ENCODE measurements at places on chromosomes 7 and 10. TPM values are rescaled to one million over a fixed set of nuclear protein-coding genes. Genes with fewer than 3 reads are reported as not detected.

RAB18 gene
- 66.6 TPM for total RNA-seq

OPALIN gene
- total RNA-seq = not detected

PNLIPRP1 gene
- not detected for total RNA-seq

DPP6 gene
- total RNA-seq = 0.90 TPM

LLCFC1 gene
- not detected for total RNA-seq

ODAD2 gene
- 9.7 TPM for total RNA-seq

GRCh38 chr7:68217426-68217825 lies 1220.8 kb downstream of the TYW1 start:
- DNase-seq = no peak

- DNase-seq = no peak
Measured at GRCh38 chr7:57381581-57381980, 68.4 kb upstream of the ZNF716 start.

DNA sequence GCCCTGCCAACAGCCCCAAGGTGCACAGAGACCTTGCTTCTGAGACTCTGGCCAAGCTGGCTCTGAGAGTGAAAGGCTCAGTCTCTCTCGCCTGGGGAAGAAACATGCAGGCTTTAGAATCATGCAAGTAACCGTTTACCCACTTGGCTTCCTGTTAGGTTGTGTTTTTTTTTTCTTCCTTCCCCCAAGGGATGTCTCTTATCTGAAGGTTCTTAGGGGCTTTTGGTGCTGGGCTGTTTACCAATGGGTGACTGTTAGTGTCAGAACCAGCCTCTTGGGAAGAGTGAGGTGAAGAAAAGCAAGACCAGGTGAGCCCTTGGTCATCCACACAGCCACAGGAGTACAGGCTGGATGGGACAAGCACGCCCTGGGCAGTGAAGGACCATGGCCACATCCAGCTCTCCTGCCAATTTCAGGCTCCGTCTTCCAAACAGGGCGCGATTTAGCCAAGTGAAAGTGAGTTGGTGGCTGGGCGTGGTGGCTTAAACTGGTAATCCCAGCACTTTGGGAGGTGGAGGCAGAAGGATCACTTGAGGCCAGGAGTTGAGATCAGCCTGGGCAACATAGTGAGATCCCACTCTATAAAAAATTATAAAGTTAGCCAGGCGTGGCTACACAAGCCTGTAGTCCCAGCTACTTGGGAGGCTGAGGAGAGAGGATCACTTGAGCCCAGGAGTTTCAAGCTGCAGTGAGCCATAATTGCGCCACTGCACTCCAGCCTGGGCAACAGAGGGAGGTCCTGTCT lies 76.3 kb upstream of the CUX1 start:
- no peak for DNase-seq

- peak; percentile 39 for DNase-seq
Measured at GRCh38 chr10:33556620-33557019, 222.2 kb upstream of the NRP1 start.

DNA sequence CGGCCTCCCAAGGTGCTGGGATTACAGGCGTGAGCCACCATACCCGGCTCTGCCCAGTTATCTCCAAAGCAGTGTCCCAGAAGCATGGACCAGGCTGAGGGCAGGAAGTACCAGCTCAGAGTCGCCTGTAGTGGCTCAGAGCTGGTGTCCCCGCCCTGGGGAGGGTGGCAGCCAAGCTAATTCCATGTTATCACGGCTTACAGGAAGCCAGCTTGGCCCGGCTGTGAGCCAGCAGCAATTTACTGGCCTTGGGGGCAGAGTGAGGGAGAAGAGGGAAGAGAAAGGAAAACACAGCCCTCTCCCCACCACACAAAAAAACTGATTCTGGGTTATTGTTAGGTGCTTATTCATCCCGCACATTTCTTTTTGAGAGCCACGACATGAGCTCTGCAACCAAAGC lies 88.1 kb downstream of the HIP1 start:
- DNase-seq = peak; percentile 33

DNA sequence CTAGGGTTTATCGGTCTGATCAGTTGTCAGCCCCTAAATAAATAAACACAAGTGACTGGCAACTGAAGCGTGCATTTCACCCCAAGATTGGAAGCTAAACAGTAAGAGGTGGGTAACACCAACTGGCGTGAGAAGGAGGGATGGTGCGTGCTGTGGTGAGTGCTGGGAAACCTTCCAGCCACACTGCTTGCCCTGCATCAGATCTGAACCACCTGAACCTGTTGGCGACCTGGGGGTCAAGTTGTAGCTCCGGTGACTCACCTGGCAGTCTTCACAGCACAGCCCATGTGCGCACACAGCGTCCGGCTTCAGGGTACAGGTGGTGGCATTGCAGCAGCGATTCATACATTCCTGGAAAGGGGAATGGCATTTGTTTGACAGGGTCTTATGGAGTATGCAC lies 170.1 kb downstream of the FANK1 start:
- DNase-seq = no peak

GRCh38 chr7:46478046-46478445 lies 557.0 kb upstream of the IGFBP3 start:
- no peak for DNase-seq

DNA sequence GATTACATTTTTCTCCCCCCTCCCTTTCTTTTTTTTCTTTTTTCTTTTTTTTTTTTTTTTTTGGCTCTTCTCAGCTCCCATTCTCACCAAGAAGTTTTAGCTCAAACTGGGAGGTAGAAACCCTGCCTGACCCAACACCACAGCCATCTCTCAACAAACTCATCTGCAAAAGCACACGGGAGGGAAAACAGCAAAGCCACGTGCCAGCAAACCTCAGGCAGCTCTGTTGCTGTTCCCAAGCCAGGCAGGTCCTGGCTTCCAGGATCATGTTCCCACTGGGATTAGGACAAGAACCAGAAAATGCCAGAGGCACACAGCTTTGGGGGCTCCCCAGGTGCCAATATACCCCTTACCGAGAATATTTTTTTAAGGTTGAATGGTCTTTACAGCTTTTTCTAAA lies 56.7 kb downstream of the ITIH5 start:
- no peak for DNase-seq

DNA sequence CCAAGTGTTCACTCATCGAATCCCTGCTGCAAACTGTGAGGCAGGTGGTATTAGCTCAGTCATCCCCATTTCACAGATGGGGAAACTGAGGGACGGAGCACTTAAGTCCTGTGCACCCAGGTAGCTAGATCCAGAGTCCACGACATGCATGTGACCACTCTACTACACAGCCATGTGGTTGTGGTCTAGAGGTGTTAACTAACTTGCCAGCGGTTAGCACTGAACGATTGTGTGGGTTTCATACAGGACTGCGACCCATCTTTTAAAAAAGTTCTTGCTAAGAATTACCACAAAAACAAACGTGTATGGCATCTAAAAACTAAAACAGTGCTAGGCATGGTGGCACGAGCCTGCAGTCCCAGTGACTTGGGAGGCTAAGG lies 16.1 kb upstream of the ABCC2 start:
- no peak for DNase-seq

DNA sequence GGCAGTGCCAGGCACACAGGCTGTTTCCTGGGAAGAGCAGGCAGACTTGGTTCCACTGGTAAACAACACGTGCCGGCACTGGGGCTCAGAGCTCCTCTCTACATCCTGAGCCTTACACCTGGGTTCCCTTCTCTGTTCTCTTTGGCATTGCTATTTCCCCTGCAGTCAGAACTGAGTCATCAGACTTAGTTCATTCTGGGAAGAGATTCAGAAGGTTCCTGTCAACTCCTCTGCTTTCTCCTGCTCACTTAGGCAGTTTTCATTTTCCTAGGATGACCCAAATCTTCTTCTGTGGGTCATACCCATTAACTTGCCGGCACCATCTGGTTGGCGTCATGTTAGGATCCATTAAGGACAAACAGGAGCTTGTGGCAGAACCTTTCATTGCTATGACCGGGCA lies 33.4 kb upstream of the LRRC18 start:
- DNase-seq = no peak

DNA sequence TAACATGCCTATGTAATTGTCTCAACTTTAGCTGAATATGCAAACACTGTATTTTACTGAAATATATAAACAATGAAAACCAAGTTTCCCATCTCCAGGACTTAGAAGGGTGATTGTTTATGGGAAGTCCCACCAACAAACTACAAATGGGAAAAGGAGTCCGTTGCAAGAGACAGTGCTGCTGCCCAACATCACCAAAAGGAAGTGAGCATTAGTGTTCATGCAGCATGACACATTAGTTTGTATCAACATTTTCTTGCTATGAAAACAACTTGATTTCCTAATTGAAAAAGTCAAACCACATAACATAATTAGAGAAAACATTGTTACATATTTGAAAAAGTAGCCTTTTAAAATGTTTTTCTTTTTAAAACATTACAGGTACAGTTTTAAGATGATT lies 138.5 kb downstream of the ZNF438 start:
- no peak for DNase-seq

DNA sequence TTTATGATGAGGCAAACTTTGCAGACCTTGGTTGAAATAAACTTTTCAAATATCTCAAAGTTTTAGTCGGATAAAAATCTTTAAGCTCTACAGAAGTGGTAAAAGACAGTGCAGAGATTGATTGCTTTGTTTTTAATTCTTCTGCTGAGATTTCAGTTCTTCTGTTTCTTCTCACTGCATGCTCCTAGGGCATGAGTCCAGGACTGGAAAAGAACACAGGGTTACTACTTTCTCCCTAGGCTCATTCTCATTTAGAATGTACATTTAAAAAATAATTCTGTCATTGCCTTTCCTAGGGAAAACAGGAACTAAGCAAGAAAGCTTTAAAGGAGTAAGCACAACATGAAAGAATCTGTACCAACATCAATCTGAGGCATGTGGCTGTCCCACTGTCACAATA lies 256.7 kb upstream of the DGKB start:
- DNase-seq = no peak

DNA sequence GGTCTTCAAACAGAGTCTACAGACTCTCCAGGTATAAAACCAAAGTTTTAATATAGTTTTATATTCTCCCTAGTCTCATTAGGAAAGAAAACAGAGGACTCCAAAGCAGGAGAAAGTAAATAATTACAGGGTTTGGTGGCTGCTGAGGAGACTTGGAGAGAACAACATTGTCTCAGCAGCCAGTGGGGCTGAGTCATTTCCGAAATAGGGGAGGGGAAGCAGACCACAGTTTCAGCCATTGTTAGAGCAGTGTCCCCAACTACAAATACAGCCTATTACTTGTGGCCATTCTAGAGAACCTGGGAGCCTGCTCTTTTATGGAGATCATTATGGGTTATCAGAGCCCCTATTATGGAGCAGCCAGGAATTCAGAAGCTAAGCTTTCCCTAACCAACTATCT lies 44.2 kb upstream of the A1CF start:
- DNase-seq = no peak

- DNase-seq = no peak
Measured at GRCh38 chr7:157694376-157694665, 357.5 kb downstream of the DNAJB6 start.

Measured in neural progenitor cell (in vitro differentiated cells).